ENCODE measurements at places on chromosomes 11 and 22.

GRCh38 chr11:3609416-3610265 lies 32.2 kb downstream of the ART5 start:
- DNase-seq = no peak

- DNase-seq = no peak
Observed at GRCh38 chr11:20443596-20443995, 56.1 kb downstream of the PRMT3 start.

GRCh38 chr11:65448074-65448417 lies 25.4 kb downstream of the NEAT1 start:
- DNase-seq = no peak

DNA sequence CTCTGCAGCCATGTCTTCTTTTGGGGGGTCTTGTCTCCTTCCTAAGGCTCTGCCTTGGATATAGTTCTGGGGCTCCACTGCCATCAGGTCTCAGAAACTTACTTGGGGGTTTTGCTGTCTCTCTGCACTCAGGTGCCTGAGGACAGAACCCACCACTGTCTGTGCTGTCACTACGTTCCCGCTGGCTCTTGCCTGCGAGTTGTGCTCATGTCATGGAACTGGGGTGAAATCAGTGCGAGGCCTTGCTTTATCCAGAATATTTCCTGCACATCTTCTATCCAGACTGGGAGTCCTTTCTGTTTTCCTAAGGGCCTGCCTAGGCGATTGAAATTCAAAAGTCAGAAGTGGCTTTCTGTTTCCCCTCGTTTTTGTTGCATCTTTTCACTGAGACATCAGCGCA lies 6.6 kb upstream of the USP2 start:
- DNase-seq = no peak

GRCh38 chr11:117976445-117976844 lies 9.7 kb upstream of the IL10RA start:
- no peak for DNase-seq

DNA sequence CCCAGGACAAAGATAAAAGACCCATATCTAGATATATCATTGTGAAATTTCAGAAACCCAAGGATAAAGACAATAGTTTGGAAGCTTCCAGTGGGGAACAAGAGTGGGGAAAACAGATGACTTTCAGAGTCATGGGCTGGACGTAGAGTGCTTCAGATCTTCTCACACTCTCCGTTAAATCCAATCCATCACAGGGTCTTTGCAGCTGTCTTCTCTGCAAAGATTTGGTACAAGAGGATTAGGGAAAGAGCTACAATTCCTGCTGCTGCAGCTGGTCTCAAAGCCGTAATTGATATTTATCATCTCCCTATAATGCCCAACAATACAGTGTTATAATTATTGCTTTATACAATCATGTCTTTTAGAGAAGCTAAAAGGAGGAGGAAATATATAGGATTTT lies 63.4 kb upstream of the CLPB start:
- no peak for DNase-seq

DNA sequence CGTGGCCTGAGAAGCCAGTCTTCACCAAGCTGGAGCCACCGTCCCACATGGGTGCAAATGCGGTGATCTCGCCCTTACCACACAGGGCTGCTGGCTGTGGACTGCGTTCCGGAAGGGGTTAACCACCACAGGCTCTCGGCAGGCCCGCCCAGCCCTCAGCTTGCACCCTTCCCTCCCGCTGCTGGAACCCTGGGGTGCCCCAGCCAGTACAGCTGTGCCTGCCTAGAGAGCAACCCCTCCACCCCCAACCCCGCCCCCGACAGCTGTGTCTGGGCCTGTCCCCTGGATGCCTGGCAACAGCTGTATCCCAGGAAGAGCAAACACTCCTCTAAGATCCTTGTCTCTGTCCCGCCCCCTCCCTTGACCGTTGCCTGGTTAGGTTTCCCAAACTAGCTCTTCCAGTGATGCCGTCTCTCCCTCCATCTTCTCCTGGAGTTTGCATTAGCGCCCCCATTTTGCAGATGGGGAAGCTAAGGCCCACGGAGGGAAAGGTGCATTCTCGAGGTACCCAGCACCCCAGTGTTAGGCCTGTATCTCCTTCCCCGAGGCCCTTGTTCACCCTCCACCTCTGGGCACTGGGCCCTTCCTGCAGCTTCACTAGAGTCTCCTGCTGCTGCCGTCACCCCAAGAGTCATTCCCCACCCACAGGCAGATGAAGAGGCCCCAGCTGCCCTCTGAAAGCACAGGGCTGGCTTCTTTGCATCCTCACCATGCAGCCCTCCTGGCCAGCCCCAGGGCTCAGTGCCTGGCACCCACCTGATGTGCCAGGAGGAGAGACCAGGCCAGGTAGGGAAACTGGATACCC lies 12.6 kb upstream of the COX8A start:
- DNase-seq = no peak

GRCh38 chr11:85759915-85760314 lies 51.0 kb downstream of the SYTL2 start:
- no peak for DNase-seq

DNA sequence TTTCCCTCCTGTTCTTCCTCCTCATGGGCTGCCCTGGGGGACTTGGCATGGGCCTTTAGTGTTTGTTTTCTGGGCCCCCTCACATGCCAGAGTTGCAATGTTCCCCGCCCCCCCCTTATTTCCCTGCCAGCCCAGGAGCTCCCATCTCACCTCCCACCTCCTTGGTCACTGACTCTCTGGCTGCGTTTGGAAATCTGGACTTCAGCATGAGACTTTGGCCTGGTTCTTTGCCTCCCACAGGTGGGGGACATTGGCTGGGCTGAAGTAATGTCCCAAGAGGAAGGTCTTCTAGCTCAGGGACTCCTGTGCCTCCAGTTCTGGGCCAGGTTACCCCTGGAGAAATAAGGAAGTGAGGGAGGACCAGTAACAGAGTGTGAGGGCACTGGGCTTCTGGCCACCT lies 7.0 kb downstream of the MTFP1 start:
- no peak for DNase-seq

DNA sequence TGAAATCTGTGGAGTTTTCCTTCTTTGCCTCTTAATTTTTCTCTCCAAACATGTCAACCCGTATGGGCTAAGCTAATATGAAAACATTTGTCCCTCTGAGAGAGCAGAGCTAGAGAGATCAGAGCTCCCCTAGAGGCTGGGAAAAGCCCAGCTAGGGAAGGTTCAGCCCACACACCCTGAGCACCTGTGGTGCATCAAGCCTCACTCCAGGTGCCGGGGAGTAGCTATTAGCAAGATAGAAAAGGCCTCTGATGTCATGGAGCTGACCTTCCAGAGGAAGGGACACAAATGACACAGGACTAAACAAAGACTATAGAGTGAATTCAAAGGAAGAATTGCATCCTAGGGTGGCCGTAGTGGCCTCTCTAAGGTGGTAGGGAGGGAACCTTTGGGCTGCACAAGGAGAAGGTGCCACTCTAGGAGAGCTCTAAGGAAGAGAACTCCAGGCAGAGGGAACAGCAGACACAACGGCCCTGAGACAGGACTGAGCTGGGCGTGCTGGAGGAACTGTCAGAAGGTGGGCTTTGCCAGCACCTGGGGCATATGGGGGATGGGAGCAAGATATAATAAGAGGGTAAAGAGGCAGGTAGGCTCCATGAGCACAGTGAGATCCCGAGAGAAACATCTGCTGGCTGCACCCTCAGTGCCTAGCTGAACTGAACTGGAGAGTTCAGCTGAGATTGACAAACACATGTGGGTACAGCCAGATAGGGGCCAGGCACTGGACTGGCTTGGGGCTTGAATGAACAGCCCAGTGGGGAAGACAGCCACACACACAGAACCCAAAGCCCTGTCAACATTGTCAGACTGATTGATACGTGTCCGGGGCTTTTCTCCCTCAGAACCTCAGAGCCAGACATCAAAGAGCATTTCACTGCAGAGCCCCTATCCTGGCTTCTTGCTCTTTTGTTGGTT lies 65.5 kb upstream of the DRD2 start:
- DNase-seq = no peak

- no peak for DNase-seq
Observed at GRCh38 chr22:22951035-22951434, 63.4 kb downstream of the IGLL5 start.

- no peak for DNase-seq
Observed at GRCh38 chr11:117182551-117182935, 4.0 kb downstream of the SIDT2 start.

DNA sequence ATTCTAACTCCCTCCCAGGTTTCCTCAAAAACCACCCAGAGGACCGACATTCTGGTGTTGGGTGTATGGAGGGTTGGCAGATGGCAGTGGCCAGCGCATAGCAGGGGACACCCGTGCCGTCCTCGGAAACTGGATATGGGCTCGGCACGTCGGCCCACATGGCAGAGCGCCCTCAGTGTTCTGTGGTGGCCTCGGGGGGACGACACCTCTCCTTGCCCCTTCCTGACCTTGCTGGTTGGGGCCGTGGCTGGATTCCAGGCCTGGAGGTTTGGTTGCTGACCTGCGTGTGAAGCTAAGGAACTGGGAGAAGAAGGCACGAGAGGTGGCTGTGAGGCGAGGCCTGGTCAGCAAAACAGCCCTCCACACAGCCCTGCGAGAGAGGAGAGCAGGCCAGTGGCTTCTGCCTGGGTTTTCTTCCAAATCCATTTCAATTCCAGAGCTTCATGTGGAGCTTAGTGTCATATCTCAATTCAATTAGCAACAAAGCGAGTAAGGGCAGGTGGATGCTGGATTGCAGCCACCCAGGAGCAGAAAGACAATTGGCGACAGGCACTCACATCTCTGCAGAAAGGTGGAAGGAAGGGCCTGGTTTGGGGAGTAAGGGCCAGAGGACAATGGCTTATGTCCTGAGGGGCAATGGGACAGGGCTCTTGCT lies 478.4 kb downstream of the BRD1 start:
- no peak for DNase-seq

- DNase-seq = no peak
Observed at GRCh38 chr22:38947321-38948140, 9.9 kb upstream of the APOBEC3A start.

GRCh38 chr11:108037211-108037610 lies 28.5 kb downstream of the CUL5 start:
- no peak for DNase-seq

DNA sequence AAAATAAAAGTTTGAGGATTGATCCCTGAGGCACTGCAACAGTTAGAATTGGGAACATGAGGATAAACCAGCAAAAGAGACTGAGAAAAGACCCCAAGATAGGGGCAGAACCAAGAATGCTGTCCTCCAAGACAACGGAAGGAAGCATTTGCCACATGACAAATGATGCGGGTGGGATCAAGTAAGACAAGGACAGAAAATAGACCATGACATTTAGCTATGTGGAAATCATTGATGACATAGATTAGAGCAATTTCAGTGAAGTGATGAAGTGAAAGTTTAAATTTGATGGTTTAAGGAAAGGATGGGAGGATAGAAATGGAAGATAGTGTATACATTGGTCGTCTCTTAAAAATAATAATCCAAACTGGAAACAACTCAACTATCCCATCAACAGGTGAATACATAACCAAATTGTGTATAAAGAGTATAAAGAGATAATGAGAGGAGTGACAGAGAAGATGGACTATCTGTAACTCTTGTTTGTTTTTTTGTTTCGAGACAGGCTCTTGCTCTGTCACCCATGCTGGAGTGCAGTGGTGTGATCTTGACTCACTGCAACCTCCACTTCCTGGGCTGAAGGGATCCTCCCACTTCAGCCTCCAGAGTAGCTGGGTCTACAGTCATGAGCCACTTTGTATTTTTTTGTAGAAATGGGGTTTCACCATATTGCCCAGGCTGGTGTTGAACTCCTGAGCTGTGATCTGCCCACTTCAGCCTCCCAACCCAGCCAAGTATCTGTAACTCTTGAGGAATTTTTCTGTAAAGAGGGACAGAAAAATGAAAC lies 48.7 kb upstream of the FDX1 start:
- no peak for DNase-seq

DNA sequence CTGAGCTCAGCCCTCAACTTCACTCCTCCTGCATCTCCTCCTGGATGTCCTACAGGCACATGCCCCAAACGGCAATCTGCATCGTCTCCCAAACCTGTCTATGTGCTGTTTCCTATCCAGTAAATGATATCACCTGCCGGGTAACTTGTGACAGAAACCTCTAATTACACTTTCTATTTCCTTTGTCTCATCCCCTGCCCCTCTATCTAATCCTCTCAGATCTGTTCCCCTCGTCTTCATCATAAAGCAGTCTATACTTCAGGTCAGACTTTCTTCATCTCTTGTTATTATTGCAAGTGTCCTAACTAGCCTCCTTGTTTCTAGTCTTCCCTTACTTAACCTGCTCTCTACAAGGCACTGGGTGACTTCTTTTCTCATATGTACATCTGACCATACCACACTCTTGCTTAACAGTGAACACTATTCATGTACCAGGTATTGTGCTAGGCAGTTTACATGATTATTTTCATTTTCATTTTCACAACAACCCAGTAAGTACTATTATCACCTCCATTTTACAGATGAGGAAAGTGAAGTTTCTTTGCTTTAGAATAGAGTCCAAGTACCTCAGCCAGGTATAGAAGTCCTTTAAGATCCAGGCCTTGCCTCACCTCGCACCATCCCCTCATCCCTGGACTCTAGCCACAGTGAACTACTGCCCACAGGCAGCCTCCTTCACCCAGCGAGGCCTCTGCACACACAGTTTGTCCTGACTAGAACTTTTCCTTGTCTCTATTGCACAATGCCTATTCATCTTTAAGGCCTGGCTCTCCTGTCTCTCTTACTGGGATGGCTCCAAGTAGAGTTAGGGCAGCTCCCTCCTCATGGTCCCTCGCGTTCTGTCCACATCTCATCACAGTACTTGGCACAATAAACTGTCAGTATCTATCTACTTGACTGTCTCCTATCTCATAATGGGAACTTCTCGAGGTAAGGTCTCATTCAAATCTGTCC lies 22.1 kb upstream of the UCP3 start:
- no peak for DNase-seq

DNA sequence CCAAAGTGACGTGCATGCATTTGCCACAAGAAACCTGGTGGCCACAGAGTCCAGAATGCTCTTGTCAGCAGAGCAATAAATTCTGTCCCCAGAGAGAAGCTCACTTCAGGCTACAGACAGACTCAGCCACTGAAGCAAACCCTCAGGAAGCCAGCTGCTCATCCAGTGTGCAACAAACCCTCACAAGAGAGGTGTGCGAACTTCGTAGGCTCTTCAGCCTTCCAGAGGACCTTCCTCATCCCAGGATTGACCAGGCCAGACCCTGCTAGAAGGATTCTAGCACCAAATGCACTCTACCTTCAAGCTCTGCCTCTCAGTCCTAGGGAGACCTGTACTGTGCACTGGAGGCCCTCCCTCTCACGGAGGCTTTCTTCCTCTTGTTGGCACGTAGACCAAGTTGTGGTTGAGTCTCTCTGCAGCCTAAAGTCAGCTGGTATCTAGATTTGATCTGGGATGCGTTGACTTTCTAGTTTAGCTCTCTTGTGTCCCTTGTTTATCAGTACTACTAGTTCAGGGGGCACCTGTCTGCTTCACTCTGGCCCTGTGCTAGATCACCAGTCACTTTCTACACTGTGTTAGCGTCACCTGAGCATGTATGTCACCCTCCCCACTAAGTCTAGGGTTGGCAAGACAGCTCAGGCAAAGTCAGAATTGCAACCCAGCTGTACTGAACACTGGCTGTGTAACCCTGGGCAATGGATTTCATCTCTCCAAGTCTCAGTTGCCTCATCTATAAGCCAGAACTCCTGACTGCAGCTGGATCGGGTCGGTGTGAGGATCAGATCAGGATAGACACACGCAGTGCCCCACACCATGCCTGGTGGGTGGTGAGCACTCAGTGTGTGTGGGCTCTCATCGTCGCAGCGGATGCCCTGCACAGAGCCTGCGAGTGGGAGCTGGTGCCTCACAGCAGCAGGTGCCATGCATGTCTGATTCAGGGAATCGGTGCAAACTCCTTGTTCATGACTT lies 22.1 kb upstream of the TMPRSS13 start:
- DNase-seq = no peak
